Effector memory CD4-positive, alpha-beta T cell (primary cell): ENCODE measurements at places on chromosomes 13 and 19.

DNA sequence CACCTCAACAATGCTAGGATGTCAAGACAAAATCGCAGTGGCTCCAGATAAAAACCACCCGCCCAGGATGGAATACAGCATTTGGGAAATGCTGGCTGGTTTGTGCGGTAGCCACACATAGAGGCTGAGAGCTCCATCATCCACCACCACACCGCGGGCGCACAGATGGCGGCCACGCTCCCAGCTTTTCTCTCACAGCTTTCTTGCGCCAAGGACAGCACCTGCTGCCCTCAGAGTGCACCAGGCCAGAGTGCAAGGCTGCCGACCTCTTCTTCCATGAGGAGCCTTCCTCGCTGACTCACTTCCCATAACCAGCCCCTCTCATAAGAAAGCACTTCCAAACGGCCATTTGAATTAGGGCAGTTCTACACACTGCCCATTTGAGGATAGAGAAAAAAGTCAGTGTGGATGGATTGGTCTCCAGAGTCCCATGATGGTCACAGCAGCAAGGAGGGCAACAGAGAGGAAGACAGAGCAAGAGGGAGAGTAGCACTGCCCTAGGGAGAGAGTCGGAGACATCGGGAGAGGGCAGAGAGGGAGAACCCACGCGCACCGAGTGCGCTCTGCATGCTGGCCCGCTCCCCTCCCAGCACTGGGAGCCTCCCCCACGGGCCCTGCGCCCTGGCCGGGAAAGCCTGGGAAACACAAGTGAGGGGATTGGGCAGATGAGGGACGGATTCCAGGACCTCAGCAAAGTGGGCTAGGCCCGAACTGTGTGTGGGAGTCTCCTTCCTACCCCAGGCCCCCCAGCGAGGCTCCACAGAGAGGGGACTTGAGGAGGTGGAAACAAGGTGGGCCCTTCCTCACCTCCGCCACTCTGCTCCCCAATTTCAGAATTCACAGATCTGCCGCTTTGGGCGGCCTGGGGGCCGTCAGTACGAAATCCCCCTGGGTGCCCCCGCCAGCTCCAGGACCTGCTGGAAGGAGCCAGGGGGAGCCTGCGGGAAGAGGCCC lies 156.9 kb downstream of the USP12 start:
- no peak for DNase-seq

- DNase-seq: no peak
Observed at GRCh38 chr13:103638706-103639105, 572.5 kb upstream of the SLC10A2 start.

DNA sequence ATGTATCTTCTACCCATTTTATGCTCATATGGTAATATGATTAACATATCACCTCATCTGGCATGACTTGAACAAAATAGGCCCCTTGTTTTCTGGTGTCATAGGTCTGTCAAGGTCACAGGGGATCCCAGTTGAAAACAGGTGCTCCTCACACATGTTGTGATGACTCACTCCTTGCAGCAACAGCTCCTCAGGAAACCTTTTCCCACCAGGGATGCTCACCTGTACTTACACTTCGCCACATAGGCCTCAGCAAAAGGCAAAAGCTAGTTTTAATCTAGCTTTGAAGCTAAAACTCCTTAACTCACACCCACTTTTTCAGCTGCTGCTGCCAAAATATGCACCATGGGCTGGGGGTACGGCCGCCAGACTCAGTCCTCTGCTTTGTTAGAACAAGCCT lies 110.0 kb upstream of the SOX21 start:
- DNase-seq: no peak

GRCh38 chr19:50628551-50628950 lies 11.1 kb downstream of the SYT3 start:
- DNase-seq: no peak

- peak; percentile 49 for DNase-seq
Observed at GRCh38 chr19:4327252-4327876, 11.3 kb downstream of the STAP2 start.

DNA sequence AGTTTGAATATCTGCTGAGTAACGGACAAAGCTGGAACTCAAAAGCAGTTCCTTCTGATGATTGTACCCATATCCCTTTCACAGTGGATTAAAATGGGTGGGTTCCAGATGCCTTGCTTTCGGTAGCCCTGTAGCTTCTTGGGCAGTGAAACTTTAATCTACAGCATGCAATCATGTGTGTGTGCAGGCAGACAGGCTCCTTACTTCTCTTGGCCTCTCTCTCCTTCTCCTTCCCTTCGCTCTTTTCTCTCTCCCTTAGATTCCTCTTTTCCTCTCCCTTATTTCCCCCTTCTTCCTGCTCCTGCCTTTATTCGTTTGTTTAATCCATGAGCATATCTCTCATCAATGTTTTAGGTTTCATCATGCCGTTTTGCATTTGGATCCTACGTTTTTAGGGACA lies 8.1 kb downstream of the DGKH start:
- DNase-seq: no peak

- DNase-seq: no peak
Observed at GRCh38 chr19:5645409-5645808, 22.5 kb downstream of the SAFB start.

DNA sequence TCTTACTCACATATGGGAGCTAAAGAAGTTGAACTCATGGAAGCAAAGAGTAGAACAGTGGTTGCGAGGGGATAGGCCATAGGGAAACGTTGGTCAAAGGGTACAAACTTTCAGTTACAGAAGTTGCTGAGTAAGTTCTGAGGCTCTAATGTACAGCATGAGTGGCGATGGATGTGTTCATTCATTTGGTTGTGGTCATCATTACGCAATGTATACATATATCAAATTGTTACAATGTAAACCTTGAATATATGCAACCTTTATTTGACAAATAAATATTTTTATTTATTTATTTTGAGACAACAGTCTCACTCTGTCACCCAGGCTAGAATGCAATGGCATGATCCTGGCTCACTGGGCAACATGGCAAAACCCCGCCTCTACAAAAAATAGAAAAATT lies 38.7 kb downstream of the ZIC5 start:
- DNase-seq: no peak

DNA sequence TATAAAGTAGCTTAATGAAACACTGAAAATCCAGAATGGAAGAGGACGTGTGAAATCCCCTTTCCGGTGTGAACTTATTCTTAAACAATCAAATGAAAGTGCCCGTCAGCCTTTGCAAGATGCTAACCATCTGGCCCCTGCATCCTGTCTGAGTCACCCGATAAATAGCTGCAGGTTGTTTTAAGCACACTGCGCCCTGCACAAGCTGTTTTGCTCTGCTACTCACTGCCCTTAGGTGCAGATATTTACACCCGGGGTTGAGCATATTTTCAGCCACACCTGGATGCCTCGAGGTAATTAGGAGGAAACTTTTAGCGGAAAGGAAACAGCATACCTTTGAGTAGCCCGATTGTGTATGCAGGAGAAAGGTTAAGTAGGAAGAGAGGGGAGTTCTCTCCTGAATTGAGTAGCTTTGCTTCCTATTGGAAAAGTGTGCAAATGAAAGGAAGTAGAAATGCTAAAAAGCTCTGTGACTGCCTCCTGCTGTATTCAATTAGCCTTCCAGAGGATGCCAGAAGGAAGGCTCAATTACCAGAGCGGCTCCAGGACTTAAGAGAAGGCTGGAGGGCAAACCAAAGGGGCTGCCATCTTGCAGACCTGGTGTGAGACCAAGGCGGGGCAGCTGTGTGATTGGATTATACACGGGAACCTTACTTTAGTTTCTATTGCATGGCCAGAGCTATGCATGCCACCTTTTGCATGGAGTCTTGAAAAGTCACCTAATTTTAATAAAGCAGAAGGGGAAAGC lies 42.5 kb downstream of the IRS2 start:
- no peak for DNase-seq

GRCh38 chr19:2129486-2129885 lies 21.9 kb downstream of the AP3D1 start:
- no peak for DNase-seq

DNA sequence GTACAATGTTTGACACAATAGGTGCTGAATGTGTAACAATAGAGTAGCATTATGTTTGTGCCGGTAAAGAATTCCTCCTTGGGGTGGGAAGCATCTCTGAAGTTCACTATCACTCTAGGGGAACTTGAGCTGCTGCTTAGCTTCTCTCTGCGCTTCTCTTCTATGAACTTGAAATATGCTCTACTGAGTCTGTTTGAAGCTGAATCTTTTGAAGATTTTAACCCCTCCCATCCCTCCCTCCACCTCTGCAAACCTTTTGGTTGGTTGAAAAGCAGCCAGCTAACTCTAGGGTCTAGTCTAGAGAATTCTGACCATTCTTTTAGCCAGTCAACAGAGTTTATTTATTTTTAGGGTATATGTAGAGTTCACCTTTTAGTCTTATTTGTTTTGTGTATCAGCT lies 2.5 kb downstream of the PCCA start:
- DNase-seq: no peak

DNA sequence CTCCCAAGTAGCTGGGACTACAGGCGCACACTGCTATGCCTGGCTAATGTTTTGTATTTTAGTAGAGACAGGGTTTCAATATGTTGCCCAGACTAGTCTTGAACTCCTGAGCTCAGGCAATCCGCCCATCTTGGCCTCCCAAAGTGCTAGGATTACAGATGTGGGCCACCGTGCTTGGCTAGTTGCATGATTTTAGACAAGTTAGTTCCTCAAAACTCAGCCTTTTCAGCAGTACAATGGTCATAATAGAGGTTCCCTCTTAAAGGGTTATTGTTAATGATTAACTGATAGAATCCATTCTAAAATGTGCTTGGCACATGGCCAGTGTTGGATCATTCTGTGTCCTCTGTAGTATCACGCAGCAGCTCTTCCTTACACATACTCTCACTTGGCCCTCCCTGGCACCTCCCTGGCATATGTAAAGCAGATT lies 19.5 kb upstream of the IFT88 start:
- DNase-seq: no peak

DNA sequence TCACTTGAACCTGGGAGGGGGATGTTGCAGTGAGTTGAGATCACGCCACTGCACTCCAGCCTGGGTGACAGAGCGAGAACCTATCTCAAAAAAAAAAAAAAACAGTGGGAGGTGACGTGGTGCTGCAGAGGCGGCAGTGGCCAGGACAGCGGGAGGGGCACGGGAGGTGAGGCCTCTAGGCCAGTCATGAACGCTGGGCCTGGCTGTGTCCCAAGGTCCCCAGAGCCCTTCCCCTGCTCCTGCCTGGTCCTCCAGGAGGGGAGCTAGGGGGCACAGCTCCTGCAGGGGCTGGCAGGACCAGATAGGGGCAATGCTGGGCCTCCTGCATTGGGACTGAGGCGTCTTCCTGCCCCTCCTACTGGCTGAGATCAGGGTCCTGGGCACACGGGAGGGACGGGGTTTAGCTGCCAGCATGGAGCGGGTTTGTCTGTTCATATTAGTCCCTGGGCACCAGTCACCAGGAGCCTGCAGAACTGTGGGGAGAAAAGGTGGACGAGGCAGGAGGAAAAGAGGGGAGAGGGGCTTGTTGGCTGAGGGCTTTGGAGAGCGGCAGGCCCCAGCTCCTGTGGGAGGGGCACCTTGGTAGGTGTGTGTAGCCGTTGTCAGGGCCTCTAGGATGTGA lies 4.5 kb downstream of the MAP2K7 start:
- DNase-seq: no peak

DNA sequence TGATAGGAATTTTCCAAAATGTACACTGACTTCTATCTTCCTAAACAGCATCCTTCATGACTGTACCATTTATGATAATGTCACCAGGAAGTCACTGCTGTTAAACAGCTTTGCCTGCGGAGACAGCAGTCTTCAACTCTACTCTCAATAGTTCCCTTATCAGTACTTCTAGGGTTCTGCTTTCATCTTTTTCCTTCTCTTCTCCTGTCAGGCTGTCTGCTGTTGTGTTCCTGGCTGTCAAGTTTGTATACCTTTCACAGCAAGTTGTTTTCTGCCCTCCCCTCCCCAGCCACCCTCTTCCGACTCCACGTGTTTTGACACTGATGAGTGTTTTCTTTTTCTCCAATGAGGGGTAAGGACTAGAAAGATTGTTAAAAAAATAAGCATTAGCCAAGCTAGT lies 2.2 kb downstream of the UPF3A start:
- DNase-seq: no peak

- DNase-seq: no peak
Observed at GRCh38 chr13:97561182-97561581, 127.2 kb downstream of the RAP2A start.

DNA sequence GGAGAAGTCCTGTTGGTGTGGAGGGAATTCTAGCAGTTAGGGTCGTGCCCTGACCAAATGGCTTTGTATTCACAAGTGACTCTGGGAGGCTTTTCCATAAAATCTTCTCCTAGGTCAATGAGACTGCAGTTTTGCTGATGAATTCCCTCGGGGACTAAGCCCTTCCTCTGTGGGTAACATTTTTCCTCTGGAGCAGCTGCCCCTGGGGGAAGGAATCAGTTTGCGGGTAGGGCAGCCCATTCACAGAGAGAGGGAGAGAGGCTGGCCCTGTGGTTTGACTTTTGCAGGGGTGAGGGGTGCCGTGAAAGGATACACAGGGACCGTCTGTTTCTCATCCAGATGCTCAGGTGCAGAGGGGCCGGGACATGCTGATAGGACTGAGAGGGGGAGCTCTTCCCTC lies 67.3 kb downstream of the ERICH6B start:
- no peak for DNase-seq

GRCh38 chr13:78772933-78773332 lies 114.0 kb upstream of the OBI1 start:
- no peak for DNase-seq

DNA sequence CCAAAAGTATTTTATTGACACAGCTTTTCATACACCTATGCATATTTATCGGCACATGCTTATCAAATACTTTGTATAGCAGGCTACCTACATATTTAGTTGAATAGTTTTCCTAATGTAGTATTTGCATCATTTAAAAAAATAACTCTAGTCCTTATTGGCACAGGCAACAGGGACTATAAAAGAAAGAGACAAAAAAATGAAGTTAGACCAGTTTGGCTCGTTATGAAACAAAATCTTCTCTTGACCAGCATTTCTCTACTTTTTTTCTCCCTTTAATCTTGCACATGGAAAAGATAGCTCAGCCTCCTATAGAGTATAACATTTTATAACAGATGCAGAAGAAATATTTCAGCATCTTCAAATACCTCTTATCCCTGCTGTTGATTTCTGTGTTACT lies 794.8 kb upstream of the MIR17HG start:
- DNase-seq: no peak

- no peak for DNase-seq
Observed at GRCh38 chr13:60363288-60363687, 33.7 kb upstream of the TDRD3 start.

- no peak for DNase-seq
Observed at GRCh38 chr13:55437162-55437561, 1703.6 kb upstream of the PRR20A start.
